ENCODE measurements at places on chromosomes 3 and 15.

DNA sequence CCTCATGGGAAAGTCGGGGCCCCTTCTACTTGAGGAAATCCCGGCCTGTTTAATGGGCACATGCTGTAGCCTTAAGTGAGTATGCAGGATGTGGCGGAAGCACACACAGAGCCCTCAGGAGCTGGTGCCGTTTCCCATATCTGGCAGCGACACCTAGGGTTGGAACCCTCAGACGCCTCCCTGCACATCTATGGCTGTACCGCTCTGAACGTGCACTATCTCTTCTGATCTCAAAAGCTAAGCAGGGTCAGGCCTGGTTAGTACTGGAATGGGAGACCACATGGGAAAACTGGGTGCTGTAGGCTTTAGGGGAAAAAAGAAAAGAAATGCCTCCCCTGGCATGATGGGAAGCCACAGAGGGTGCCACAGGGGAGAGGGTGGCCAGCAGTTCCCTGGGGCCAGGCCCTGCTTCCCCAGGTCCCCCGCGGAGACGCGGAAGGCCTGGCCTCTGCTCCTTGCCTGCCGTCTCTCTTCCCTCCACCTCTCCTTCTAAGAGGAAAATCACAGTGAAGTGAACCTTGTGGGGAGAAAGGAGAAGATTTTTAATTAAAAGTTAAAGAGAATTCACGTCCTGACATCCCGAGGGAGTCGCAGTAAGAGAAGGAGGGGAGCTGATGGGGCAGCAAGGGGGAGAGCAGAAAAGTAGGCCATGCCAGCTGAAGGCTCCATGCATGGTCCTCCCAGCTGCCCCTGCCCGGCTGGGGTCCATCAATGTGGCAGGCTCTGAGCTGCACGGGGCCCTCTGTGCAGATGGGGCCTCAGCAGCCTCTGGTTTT lies 60.5 kb upstream of the TMEM115 start:
- no peak for DNase-seq

DNA sequence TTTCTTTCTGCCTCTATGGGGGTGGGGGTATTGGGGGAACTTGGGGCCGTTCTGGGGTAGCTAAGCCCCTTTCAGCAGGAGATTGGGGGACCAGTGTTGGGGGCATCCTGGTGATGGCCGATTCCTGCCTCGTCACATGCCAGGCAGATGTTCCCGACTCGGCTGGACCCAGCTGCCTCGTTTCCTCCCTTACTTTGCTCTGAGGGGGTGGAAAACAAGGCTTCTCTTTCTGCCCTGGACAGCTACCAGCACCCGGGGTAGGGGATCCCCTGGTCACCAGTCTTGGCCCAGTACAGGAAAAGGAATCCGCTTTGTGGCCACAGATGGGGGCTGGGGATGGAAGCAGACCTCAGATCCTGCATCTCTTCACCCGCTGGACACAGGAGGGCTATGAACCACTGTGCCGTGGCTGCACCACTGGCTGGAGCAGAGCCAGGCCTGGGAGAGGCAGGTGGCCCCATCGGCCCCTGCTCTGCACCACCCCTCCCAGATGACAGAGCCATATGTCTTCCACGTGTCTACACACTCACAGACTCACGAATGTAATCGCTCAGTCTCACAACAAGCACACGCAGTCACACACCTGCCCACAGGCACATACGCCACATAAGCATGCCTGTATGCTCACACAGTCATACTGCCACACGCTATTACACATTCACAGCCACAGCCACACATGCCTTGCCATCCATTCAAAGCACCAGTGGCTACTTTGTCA lies 12.4 kb downstream of the SNX33 start:
- DNase-seq: no peak

- DNase-seq: no peak
Observed at GRCh38 chr3:30964612-30965011, 70.2 kb upstream of the GADL1 start.

DNA sequence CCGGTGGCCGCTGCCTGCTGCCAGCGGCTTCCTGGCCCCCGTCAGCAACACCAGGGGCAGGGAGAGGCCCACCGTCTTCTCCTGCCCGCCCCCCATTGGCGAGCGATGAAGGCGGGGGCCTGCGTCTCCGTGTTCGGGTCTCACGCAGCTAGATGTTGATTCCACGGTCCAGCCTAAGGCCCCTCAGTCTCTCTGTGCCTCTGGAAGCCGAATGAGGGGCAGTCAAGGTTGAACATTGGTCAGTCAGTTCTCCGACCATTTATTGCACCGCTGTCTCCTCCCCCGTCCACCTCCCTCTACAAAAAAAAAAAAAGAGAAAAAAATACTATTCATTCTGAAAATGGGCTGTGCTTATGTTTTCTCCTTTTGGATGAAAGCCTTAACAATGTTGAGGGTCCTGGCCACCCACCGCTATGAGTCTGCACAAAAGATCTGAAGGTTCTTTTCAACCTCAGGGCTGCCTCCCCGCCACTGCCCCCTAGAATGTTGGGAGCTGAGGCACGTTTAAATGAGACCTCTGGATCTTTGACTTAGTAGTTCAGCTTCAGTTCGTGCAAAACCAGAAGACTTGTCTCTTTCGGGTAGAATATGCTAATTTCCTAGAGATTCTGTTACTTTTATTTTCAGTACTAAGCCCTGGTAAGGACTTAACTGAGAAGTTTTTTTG lies 736 bp downstream of the IREB2 start:
- DNase-seq: peak; percentile 58

DNA sequence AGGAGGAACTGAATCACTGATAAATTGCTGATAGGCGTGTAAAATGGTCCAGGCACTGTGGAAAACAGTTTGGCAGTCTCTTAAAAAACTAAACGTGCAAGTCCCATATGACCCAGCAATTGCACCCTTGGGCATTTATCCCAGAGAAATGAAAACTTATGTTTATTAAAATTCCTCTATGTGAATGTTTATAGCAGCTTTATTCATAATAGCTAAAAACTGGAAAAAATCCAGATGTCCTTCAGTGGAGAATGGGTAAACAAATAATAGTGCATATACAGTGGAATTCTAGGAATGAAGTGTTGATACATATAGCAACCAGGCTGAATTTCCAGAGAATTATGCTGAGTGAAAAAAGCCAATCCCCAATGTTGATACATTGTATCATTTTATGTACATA lies 482.2 kb upstream of the PDZRN3 start:
- DNase-seq: no peak

DNA sequence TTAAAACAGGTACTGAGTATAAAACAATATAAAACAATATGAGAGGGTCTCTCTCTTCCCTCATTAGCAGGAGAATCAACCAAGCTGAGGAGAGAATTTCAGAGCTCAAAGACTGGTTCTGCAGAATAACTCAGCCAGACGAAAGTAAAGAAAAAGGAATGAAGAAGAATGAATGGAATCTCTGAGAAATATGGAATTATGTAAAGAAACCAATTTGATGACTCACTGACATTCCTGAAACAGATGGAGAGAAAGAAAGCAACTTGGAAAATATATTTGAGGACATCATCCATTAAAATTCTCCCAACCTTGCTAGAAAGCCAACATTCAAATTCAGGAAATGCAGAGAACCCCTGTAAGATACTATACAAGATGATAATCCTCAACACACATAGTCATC lies 630.9 kb downstream of the PYDC2 start:
- DNase-seq: no peak

DNA sequence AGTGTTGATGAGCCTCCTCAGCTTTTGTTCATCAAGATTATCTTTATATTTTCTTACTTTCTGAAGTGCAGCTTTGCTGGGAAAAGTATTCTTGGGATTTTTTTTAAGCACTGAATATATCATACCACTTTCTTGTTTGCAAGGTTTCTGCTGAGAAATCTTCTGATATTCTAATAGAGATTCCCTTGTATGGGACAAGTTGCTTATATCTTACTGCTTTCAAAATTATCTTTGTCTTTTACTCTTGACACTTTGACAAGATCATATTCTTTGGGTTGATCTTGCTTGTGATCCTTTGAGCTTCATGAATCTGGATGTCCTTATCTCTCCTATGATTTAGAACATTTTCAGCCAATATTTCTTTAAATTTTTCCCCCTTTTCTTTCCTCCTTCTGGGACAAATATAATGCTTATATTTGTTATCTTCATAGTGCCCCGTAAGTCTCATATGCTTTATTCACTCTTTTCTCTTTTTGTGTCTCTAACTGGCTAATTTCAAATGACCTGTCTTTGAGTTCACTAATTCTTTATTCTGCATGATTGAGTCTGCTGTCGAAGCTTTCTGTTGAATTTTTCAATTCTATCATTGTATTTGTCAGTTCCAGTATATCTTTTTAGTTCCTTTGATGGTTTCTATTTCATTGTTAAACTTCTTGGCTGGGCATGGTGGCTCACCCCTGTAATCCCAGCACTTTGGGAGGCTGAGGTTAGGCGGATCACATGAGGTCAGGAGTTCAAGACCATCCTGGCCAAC lies 211.4 kb upstream of the MANF start:
- no peak for DNase-seq

DNA sequence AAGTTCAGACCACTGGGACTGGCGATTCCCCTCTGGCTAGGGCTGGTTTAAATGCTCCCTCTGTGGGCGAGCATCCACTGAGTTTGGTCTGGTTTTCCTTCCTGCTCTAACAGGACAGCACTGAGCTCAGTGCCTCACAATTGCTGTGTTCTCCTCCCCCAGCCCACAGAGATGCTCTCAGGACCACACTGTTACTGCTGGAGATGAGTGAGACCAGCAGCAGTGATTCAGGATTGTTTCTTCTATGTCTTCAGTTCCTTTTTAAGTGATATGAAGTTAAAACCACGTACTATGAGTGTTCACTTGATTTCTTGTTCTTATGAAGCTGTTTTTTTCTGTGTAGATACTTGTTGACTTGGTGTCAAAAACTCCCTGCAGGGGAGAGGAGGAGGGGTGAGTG lies 180.4 kb upstream of the COL8A1 start:
- DNase-seq: no peak

DNA sequence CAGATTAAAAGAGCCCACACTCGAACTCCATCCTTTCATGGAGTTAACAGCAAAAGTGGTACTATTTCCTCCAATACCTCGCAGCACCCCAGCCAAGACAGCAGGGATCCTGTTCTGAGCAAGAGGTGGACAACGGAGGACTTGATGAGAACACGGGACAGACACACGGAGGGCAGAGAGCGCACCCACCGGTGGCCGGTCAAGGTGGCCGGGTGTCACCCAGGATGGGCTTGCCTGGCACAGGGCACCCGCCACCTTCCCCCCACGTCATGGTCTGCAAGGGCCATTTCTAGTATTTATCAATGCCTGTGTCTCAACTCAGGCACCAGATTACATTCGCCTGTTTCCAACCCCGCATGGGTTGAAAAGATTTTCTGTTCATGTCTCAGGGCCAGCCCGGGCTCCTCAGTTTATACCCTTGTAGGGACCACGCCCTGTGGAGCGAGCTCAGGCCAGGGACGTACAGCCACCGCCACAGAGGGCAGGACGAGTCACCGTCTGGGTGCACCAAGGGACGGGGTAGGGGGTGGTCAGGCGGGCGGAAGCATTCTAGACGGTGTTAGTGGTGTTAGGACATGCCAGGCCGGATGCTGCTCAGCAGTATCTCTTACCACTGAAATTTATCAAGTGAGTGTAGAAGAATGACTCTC lies 64.2 kb downstream of the CYFIP1 start:
- no peak for DNase-seq
